Activated CD4-positive, alpha-beta memory T cell treated with anti-CD3 and anti-CD28 coated beads for 36 hours (primary cell): ENCODE measurements at places on chromosomes 7 and 10.

DNA sequence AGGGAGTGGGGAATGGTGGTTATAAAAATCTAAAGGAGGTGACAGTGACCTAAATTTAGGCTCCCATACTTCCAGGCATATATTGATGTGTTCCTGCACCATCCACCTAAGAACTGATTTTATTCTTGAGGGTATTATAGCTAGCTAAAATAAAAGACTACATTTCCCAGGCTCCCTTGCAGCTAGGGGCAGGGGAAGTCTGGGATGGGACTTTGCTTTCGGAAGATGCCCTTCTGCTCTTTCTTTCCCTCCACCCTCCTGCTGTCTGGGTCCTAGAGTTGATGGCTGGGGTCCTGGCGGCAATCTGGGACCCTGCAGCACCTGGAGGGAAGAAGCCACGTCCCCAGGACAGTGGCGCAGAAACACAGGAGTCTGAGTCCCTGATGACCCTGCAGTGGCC lies 53.8 kb upstream of the SAMD8 start:
- DNase-seq = no peak

GRCh38 chr7:118642396-118642795 lies 417.9 kb downstream of the ANKRD7 start:
- no peak for DNase-seq

DNA sequence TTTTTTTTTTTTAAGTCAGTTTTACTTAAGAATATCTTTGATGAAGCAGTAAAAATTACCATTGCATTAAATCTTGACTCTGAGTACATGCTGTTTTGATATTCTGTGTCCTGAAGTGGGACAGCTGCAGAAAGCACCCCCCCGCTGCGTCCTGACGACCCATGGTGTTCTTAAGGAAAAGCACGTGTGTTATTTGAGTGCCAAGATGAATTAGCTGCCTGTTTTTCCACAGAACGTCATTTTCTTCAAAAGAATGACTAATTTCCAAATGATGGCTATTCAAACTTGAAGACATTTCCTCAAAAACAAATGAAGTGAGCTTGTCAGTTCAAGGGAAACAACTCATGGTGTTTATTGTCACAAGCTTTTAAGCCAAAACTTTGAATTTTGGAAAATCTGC lies 45.9 kb downstream of the CREM start:
- DNase-seq = no peak

GRCh38 chr10:49444349-49444748 lies 48.5 kb upstream of the DRGX start:
- DNase-seq = no peak

DNA sequence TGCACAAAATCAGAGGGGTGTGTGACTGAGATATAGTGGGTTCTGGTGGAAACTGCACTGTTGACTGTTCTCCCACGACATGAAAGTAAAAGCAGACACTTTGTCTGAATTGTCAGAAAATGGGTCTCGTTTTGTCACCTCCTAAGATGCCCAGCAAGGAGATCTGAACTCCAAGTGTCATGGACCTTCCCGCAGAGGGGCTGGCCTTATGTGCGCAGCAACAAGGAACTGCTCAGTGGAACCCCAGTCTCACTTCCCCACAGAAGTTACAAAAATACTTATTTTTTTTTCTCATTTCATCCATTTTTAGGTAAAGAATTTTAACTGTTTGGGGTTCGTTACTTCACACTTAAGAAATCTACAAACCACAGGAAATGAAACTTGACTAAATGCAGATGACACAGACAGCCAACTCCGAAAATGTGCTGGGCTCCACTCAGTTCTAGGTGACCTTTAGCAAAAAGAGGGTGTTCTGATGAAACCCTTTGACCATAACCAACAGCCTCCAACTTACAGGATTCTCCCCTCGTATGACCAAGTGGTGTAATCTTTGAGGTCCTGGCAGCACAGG lies 115.0 kb downstream of the FAM107B start:
- DNase-seq = peak; percentile 72

DNA sequence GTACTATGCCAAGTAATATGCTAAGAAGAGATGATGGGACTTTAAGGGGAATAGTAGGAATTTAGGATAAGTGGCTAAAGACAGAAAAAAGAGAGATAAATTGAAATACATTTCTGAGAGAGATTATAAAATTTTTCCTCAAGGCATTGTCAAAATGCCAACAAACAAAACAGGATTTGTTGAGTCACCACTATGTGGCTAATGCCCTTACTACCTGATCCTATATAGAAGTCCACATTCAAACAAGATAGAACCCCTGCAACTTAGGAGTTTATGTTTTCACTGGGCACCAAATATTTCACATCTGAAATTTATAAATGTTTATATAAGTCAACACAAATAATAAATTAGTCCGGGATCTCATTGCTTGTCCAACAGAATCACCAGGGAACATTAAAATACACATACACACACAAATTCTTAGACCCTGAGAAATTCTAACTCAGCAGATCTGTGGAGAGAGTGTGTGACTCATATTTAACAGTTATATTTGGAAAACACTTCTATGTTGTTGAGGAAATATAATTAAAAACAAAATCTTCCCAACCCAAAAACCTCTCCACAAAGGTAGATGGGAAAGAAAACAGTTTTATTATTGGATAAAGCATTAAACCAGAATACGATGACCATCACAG lies 154.3 kb downstream of the PPP1R3A start:
- no peak for DNase-seq

DNA sequence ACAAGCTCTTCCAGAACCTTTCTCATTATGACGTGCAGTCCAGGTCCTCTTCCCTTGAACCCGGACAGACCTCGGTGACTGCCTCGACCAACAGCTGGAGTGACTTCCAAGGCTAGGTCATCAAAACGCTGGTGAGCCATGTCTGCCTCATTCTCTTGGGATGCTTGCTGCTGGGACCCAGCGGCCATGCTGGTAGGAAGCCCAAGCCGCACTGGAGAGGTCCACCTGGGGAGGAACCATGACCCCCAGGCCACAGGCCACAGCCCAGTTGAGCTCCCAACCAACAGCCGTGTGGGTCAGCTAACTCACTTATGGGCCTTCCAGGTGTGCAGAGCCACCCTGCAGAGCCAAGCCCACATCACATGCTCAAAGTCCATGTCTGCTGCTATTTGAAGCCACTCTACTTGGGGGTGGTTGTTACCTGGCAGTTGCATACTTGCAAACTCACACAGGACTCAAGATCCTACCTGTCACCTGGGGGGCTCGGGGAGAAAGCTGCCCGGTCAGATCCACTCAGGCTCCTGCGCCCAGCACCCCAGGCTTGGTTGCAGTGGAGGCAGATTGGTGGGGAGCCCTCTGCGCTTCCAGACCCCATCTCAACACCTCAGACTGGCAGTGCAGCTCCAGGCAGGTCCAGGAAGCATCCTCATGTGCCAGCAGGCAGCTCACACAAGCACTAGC lies 57.0 kb downstream of the MICALL2 start:
- DNase-seq = no peak

- peak; percentile 76 for DNase-seq
Observed at GRCh38 chr10:110504111-110504735, 6.5 kb downstream of the DUSP5 start.

DNA sequence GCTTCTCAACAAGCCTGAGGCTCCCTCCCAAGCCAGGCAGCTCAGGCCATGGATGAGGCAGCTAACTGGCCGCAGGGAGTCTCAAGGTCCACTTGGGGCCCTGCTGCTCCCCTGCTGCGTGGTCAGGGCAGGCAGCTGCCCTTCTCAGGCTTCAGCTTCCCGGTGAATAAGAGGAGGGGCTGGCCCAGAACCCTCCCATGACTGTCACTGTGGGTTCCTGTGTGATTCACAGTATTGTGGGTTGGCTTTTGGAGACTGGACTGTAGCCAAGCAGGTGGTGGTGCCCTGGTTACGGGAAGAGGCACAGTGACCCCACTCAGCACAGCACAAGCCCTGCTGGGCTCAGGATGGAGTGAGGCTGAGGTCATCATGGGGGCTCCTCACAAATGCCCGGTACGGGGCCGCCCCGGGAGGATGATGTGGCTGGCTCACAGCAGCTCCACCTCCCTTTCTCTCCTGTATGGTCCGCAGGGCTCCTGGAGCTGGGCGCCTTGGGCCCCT lies 189.8 kb downstream of the HECW1 start:
- peak; percentile 64 for DNase-seq

- no peak for DNase-seq
Observed at GRCh38 chr10:6353526-6353925, 150.8 kb downstream of the PFKFB3 start.

- no peak for DNase-seq
Observed at GRCh38 chr7:80932536-80932935, 13.7 kb upstream of the SEMA3C start.

DNA sequence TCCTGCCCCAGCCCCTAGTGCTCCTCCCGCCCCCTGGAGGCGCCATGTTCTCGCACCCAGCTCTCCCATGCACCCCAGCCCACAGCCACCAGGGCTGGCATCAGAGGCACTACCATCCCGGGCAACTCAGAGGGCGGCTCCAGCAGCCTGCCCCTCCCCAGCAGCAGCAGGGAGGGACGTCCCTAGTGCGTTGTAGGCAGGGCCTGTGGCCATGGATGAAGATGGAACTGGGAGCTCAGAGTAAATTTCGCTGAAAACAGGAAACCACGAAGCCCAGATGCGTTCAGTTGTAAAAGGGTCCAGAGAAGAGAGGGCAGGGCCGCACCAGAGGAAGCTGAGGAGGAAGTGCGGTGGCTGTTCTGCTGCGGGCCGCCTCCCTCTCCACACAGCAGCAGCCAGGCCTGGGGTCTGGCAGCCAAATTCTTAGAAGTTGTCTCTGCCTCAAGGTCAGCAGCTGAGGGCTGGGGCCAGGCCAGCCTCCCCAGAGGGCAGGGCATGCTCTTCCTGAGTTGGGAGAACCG lies 24.6 kb downstream of the VSIR start:
- DNase-seq = peak; percentile 91

DNA sequence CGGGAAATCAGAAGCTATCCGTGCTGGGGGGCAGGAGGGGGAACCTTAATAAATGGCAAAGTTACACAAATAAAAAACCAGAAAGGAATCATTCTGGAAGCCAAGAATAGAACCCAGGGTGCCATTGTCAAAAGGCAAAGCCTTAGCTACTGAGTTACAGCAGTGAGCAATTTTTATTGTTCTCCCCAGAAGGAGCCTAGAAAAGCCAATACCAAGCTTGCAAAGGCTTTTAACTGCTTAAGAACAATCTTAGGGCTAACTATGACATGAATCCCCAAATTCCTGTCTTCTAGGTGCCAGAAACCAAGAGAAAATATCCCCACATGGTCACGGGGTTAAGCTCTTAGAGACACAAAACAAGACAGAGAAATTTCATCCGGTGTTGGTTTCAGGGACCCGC lies 482.7 kb downstream of the CCSER2 start:
- no peak for DNase-seq
